AG09319 (cell line): ENCODE measurements at places on chromosomes 13 and 19.

DNA sequence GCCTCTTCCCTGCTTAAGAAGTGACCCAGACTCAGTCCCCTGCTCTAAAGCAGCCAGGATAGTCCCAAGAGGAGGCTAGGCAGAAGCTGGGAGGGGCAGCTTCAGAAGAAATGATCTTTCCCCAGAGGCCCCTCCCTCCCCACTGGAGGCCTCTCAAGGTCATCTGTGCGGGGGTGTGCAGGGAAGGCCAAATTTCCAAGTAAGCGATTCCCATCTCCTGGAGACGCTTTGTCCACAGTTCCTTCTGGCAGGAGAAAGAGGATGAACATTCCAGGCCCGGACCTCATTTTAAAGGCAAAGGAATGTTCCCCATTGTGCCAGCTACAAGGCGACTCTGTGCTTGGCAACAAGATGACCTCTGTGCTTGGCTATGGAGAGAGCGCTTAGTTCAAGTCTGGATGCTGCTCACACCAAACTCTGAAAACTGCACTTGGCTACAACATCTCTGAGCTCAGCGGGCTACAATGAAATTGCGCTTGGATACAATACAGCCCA lies 23.5 kb downstream of the COL5A3 start:
- DNase-seq, result peak; percentile 50

DNA sequence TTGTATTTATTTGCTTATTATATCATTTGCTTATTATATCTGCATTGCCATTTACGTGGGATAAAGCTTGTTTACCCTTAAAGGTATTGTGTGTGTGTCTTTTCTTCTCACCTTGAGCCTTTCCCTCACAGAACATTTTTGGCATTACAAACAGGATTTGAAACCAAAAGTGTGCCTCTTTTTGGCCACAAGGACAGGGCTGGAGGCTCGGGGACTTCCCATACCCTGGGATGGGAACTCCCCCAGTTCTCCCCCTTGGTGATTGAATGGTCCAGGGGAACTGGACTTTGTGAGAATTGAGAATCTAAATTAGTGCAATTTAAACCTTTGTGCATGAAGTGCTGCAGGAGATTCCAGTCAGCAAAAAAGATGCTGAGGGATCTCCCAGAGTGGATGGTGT lies 2.4 kb upstream of the ZNF506 start:
- DNase-seq, result no peak

DNA sequence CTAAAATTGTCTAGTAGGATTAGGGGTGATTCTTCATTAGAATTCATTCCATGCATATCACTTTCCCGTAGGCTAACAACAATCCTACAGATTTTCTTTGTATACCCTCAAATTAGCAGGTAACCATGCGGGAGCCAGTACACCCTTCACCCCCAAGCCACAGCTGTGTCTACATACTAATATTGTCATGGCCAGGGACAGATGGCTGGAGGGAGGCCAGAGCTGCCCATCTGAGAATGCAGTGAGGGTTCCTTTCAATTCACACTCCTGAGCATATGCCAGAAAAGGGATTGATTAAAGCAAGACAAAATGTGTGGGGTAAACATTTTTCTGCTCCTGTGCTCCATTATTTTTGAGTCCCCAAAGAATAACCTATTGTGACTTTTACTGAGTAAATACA lies 68.9 kb downstream of the FREM2 start:
- DNase-seq, result no peak

GRCh38 chr13:20953245-20953931 lies 50.8 kb upstream of the XPO4 start:
- no peak for DNase-seq

DNA sequence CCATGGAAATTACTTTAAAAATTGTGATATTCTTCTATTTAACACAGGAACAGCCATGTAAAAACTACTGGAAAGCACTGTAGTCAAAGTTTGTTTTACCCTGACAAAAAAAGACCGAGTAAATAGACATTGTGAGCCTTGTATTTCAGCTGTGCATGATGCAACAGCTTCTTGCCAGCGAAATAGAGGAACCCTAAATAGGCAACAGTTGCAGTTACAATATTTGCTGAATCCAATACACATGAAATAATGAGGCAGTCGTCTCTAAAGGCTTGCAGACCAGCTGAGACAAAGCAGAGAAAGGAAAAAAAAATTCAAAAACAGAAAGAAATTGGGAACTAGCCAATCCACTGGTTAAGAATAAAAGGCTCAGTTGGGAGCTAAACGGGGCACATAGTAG lies 1001.1 kb downstream of the OLFM4 start:
- no peak for DNase-seq

DNA sequence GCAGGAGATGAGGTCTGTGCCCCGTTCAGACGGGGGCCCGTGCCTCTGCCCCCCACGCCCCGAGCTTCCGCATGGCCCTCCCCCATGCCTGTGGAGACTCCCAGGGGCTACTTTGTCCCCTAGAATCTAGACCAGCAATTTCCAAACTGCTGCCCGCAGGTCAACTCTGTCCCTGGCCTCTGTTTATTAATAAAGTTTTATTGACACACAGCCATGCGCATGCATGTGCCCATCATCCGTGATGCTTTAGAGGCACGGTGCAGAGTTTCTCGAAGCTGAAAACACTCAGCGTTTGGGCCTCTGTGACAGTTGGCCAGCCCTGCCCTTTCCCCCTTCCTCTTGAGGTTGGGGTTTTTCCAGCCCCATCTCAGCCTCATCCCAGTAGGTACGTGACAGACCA lies 140.0 kb downstream of the KDM4B start:
- DNase-seq, result no peak

DNA sequence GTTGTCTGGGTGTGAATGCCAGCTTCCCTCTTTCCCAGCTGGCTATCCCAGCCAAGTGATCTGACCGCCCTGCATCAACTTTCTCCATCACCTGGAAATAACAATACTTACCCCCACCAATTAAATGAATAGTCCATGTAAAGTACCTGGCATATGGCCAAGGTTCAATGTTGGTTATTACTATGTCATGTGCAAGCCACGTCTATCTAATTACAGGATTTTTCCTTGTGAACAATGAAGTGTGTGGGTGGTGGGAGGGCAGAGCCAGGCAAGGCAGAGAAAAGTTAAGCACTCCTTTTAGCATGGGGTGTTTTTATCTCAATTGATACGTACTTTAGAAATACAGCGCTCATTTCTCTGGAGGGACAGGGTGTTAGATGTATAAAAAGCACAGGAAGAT lies 121.1 kb downstream of the NHLRC3 start:
- DNase-seq, result no peak

- no peak for DNase-seq
Measured at GRCh38 chr13:113216254-113217048, 7.0 kb downstream of the CUL4A start.

DNA sequence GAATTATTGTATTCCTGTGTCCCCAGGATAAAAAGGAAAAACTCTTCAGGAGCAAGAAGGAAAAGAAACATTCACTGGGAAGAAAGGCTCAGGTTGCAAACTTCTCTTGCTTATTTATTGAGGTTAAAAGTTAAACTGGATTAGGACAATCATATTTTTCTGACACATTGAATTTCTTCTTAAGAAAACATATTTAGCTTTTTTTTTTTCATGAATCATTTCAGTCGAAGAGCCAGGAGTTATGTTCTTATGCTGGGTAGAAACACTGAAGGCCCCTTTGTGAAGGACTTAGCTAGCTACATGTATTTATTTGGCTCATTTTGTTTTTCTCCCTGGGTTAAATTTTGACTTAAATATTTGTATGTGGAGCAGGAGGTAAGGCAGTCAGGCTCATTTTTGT lies 434.0 kb downstream of the KLF5 start:
- no peak for DNase-seq

DNA sequence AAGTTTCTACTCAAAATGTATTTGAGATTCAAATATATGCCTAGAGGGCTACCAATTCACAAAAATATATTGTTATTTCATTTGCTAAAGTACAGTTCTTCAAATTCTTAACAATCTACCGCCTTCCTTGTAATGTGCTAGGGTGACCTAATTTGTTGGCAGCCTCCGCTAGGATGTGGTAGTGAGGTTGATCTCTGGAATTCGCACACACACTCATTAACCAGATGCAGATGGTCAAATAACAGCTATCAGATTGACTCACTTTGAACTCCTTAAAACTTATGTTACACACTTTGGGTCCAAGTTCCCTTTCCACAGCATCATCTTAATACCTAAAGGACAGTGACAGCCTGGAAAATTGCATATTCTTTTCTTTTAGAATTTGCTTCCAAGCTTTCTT lies 367.3 kb downstream of the DCT start:
- DNase-seq, result peak; percentile 77

GRCh38 chr19:52648336-52649016 lies 10.3 kb upstream of the ZNF83 start:
- DNase-seq, result no peak

DNA sequence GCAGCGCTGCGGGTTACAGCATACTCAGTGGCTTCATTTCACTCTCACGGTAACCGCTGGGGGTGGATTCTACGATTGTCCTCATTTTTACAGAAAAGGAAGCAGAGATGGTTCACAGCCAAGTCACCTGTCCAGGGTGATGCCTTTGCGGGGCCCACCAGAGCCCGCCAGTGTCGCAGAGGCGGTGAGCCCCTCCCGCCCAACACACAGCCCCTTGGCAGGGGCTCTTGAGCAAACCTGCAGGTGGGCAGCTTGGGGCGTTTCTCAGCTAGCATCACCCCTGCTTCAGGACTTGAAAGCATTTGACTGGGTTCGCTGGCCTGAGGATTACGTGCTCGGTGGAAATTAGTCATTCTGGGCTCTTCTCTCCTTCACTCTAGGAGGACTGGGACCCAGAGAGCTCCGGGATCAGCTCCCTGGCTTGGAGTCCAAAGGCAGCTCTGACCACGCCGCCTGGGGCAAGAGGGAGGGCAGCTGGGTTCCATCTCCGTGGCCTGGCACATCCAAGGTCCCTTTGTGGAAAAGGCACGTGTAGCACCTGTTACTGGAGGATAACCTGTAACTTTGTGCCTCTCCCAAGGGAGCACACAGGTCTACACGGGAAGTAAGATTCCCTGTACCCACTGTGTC lies 62.5 kb upstream of the F7 start:
- no peak for DNase-seq

DNA sequence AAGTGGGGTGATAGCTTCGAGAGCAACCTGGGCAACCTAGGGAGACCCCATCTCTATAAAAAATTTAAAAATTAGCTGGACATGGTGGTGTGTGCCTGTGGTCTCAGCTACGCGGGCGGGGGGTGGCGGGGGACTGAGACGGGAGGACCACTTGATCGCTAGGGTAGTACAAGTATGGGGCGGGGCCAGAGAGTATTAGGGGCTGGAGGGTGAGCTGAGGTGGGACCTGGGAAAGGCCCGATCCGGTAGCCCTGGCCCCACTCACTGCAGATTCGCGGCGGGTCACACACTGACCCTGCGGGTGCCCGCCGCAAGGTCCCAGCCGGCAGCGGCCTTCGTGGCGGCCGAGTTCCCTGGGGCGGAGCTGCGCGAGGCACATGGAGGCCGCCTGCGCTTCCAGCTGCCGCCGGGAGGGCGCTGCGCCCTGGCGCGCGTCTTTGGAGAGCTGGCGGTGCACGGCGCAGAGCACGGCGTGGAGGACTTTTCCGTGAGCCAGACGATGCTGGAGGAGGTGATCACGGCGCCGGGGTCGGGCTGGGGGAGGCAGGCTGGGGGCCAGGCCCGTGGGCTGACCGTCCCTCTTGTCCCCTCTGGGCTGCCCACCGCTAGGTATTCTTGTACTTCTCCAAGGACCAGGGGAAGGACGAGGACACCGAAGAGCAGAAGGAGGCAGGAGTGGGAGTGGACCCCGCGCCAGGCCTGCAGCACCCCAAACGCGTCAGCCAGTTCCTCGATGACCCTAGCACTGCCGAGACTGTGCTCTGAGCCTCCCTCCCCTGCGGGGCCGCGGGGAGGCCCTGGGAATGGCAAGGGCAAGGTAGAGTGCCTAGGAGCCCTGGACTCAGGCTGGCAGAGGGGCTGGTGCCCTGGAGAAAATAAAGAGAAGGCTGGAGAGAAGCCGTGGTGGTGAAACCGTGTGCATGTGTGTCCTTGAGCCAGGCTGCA lies 2.0 kb upstream of the ARHGAP45 start:
- DNase-seq, result no peak

DNA sequence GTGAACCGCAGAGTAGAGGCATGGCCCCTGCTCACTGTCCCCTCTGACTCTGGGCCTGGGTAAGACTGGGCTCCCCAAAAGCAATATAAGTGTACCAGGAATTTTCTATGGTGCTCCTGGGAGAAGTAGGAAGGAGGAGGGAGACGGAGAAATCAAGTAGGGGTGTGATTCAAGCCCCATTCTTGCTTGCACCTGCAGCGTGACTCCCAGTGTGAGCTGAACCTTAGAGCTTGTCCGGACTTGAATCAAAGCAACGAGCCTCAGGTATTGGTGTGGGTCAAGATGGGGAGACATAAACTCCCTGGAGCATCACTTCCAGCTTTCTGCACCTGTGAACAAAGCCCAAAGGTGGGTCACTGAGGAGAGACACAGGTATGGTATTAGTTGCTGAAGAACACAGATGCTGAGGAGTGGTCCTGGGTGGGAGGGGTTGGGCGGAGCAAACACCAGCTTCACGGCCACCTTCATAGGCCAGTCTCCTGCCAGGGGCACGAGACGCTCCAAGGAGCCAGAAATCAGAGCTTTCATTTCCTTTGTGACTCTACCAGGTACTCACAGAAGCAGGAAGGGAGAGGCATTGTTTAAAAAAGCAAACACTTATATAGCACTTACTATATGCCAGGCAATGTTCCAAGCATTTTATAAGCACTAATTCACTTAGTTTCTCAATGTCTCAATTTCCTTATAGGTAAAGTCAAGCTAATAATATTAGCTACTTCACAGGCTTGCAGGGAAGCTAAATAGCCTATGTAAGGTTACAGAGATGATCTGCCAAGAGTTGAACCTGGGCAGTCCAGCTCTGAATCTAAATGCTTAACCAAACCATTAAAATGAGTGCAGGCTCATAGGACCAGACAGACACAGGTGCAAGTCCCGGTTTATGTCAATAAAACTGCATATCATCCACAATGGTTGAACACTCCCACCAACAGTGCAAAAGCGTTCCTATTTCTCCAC lies 775.3 kb downstream of the UQCRFS1 start:
- DNase-seq, result no peak

DNA sequence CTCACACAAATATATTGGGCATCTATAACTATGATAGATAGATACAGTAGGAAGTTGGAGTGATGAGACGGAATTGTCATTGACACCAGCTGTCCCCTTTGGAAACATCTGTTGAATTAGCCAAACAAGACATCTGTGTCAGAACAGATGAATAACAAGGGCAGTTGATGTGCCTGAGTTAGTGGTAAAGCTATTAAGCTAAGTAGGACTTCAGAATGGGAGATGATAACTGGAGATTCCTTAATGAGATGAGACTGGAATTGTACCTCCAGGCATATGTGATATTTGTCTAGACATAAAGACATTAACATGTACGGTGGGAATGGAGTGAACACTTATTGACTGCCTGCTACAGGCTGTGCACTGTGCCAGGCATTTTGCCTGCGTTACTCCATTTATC lies 78.7 kb downstream of the MBNL2 start:
- no peak for DNase-seq

GRCh38 chr13:110521296-110521680 lies 40.2 kb downstream of the RAB20 start:
- DNase-seq, result no peak

DNA sequence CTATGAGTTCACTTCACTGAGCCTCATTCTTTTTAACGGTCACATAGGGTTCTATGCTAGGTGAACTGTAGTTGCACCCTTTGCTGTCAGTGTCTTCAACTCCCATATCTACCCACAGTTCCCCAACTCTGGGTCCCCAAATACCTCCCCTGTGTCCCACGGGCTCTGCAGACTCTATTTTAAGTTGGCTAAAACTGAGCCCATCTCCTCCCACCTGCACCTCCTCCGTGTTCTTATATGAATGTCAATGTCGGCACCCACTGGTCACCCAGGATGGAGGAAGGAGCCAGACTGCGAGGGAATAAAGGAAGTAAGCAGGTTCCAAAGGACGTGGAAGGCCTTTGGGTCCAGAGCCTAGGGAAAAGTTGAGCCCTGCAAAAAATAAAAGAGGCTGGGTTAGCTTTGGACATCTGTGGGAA lies 802 bp upstream of the PIN1 start:
- DNase-seq, result no peak
